ENCODE measurements at places on chromosomes 7 and 10.

DNA sequence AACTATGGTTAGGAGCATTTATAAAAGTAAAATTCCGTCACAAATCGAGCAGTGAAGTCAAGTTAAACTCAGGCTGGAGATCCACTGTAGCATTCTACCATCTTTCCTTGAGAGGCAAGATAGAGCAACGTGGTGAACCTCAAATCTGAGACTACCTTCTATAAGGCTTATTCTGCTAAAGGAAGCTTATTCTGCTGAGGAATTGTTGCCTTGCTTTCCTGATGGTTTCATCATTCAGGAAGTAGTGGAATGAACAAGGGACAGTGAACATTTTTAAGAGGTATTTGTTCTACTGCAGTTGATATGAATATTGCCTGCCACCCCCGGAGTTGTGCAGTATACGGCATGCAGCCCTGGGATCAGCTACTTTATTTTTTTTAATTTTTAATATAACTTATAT lies 170.8 kb downstream of the VPS50 start:
- no peak for DNase-seq

- DNase-seq, result no peak
These were observed 63.1 kb upstream of the STEAP1B start for GRCh38 chr7:22563032-22563501.

GRCh38 chr7:51242007-51242691 lies 74.5 kb downstream of the COBL start:
- DNase-seq, result no peak

- no peak for DNase-seq
These were observed 6.0 kb downstream of the AKR1B10 start for GRCh38 chr7:134533288-134533771.

- no peak for DNase-seq
These were observed 8.0 kb upstream of the MBL2 start for GRCh38 chr10:52780391-52781155.

GRCh38 chr7:47578579-47579270 lies 3.2 kb downstream of the TNS3 start:
- no peak for DNase-seq

DNA sequence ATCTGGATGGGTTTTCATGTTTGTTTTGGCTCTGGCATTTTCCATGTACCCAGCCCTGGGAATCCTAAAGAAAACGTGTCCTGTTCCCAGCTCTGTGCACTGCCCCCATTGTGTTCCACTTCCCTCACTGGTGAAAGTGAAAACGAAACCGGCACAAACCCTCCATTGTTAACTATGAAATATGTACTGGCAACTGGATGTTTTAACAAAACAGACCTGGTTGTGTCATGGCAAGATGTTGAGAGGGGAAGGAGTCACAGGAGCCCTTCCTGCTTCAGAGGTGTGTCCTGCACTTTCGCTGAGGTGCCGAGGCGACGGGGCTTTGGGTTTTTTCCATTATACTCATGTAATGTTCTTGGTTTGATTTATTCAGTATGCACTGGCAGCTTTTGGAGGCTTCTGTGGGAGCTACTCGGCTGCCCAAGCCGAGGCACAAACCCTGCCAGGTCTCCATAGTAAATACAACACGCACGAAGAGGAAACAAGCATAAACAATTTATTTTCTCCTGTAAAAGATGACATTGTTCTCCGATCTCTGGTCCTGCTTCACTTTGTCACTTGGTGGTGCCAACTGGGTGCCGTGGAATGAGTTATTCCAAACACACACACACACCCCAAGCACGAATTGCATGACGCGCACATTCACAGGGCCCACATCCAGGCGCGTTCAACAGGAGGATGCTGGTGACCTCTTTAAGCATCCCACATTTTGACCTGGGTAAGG lies 118.2 kb downstream of the CDK6 start:
- DNase-seq, result no peak

- peak; percentile 25 for DNase-seq
These were observed 204.6 kb downstream of the ARHGAP21 start for GRCh38 chr10:24518981-24519597.

- no peak for DNase-seq
These were observed 65.6 kb upstream of the IGFBP3 start for GRCh38 chr7:45986355-45987298.

DNA sequence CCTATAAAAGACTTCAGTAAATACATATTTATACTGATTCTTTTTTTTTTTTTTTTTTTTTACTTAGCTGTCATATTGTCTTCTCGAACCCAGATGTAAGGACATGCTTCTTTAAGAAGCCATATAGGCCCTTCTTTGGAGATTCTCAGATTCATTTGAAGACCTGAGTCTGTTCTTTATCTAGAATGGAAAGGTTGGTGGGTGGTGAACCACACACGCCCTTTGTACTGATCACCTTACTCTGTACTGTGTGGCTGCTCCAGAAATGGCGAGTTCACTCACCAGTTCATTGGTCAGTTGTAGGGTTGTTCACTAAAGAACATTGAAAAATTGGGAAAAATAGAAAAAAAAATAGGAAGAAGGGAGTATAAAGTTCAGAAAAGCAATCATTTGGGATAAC lies 32.5 kb downstream of the LANCL2 start:
- DNase-seq, result no peak

GRCh38 chr10:100996678-100997359 lies 2.8 kb upstream of the LZTS2 start:
- DNase-seq, result no peak

DNA sequence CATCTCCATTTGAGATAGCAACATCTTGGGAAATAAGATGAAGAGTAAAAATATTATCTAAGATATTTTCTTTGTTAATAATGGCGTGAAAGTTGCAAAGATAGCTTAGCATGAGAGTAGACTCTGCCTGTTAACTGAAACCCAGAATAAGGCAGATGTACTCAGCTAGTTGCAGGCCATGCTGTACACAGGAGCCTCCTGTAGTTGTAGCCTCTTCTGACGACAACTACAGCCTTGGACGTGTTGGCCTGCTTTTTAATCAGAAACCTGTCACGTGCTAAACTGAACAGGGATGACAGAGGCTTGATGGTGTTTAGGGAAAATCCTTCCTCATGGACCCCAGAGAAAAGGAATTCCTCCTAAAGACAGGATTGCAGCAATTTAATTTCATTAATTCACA lies 155.1 kb upstream of the TMEM229A start:
- no peak for DNase-seq

DNA sequence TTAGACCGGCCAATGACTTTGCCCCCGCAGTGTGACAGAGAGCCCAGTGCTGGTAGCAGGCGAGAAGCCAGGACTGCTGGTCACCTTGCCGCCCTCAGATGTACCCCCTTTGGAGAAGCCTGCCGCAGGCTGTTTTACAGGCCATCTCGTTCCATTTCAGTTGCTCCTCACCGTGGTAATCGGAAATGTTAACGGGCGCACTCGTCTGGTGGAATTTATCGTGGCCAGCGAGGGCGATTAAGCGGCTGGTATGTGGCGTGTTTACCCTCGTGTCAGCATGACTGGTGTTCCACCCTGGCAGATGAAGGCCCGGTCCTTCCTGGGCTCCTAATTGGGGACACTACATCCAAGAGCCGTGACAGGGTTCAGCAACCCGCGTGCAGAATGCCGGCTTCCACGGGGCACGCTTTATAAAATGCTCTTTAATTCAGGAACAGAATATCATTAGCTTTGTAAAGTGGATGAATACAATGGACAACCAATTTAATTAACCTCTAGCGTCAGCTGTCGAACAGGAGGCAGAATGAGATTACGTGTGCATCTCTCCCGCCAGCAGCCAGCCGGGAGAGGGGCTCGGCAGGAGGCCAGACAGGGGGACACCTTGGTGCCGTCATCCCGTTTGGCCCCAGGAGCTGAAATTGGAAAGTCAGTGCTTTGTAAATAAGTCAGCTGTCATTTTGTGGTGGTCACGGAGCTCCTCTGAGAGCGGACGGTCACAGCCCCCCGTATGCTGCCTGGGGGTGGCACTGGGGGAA lies 108.3 kb downstream of the NKX6-2 start:
- DNase-seq, result no peak

DNA sequence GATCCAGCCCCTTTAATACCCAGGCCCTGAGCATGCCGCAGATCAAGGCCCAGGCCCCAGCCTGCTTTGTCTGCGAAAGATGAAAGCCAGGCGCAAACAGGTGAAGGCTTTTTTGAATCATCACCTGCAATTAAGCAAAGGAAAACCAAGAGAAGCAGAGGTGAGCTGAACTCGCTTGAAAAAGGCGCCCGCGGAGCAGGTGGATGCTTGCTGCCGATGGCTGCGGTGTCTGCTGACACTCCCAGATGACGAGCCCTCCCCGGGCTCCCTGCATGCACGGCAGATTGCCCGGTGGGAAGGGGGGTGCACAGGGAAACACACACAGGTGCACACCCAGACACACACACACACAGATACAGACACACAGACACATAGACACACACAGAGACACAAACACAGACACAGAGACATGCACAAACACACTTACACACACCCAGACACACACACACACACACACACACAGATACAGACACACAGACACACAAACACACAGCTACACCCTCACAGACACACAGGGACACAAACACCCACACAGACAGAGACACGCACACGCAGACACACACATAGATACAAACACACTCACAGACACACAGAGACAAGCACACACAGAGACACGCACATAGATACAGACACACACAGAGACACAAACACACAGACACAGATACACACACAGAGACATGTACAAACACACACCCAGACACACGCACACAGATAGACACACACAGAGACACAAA lies 142.6 kb upstream of the RNF32 start:
- DNase-seq, result no peak

- DNase-seq, result no peak
These were observed 44.2 kb upstream of the ADAM12 start for GRCh38 chr10:126432507-126432906.

Data from iPS DF 19.7 (cell line).